ENCODE measurements at places on chromosomes 12 and 14. TPM values are rescaled to one million over a fixed set of nuclear protein-coding genes. Genes with fewer than 3 reads are reported as not detected.

Gene FICD
- 4.7 TPM for total RNA-seq

Gene KITLG
- 80.9 TPM for total RNA-seq

Gene KRT6C
- total RNA-seq: not detected

Gene NAV3
- 15.5 TPM for total RNA-seq

Gene LRRIQ1
- 0.47 TPM for total RNA-seq

Gene SMIM41
- not detected for total RNA-seq

Gene ACTN1
- total RNA-seq: 481 TPM

Gene KCNK13
- total RNA-seq: not detected

Gene PRICKLE1
- 11.1 TPM for total RNA-seq

Gene KLHL33
- 0.34 TPM for total RNA-seq

Gene CFAP251
- 5.5 TPM for total RNA-seq

Gene RPGRIP1
- 0.05 TPM for total RNA-seq

Gene KLRG1
- total RNA-seq: 1.1 TPM

Gene GLIPR1
- 17.0 TPM for total RNA-seq

Gene RHEBL1
- 5.4 TPM for total RNA-seq

Gene PTPN21
- 4.9 TPM for total RNA-seq

Gene USP44
- 0.44 TPM for total RNA-seq

Gene ESPL1
- total RNA-seq: 14.8 TPM

Gene RND1
- 4.1 TPM for total RNA-seq

Gene ART4
- 2.7 TPM for total RNA-seq

Gene KRT82
- not detected for total RNA-seq

Gene PLEKHG7
- total RNA-seq: not detected

Gene APOLD1
- total RNA-seq: 53.7 TPM

Gene MANSC4
- total RNA-seq: not detected

Gene CLEC2D
- total RNA-seq: 1.4 TPM

Gene NOXRED1
- total RNA-seq: not detected

Gene EGLN3
- total RNA-seq: 0.30 TPM

Gene HCAR2
- total RNA-seq: not detected

Gene PMEL
- not detected for total RNA-seq

Gene GYS2
- not detected for total RNA-seq

Gene DCP1B
- total RNA-seq: 14.9 TPM

Gene FGF23
- total RNA-seq: not detected

Gene KLRK1
- total RNA-seq: not detected

Gene SRP54
- total RNA-seq: 51.2 TPM

Gene OR4K1
- total RNA-seq: not detected

Gene KRT3
- not detected for total RNA-seq

Gene SLC22A17
- total RNA-seq: 0.20 TPM

Gene GARIN6
- not detected for total RNA-seq

Gene FAIM2
- total RNA-seq: not detected

Gene SALL2
- 0.20 TPM for total RNA-seq

Gene TEAD4
- total RNA-seq: 78.2 TPM

Gene ANO4
- 0.25 TPM for total RNA-seq

Gene SYNJ2BP
- total RNA-seq: 18.3 TPM

Gene HOXC12
- not detected for total RNA-seq

Gene MAGOHB
- 21.1 TPM for total RNA-seq

Gene SYNDIG1L
- total RNA-seq: not detected

Gene B4GALNT1
- not detected for total RNA-seq

Gene RILPL1
- 13.7 TPM for total RNA-seq

Gene NRXN3
- 0.49 TPM for total RNA-seq

Gene CD69
- 0.25 TPM for total RNA-seq

Gene MGP
- 38.0 TPM for total RNA-seq

Gene FOXN4
- not detected for total RNA-seq

Gene DDX24
- 120 TPM for total RNA-seq

Gene SCNN1A
- total RNA-seq: 0.87 TPM

Gene FCF1
- 28.8 TPM for total RNA-seq

Gene PLA2G1B
- not detected for total RNA-seq

Gene TMEM106C
- 100.0 TPM for total RNA-seq

Gene NTN4
- total RNA-seq: 229 TPM

Data from mammary microvascular endothelial cell (primary cell).